ENCODE measurements at places on chromosomes 5 and 9.

GRCh38 chr9:136596630-136597031 lies 50.8 kb upstream of the NOTCH1 start:
- no peak for DNase-seq

DNA sequence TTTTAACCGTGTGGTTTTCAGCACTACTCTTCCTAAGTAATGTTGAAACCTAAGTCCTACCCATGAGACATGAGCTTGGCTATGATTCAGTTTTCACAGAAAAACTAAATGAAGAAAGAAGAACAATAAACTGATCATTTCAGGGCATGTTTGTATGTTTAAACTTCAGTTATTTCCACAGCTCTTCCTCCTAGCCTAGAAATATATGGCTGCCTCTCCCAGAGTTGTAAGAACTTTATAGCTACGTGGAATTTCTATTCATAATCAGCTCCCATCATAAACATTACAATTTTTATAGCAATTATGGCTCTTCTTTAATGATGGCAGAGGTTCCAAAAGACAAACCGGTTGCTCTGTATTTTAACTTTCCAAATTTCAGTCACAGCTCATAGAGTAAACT lies 314.7 kb upstream of the ADAMTSL1 start:
- no peak for DNase-seq

GRCh38 chr9:84139296-84140070 lies 158.9 kb downstream of the RMI1 start:
- no peak for DNase-seq

DNA sequence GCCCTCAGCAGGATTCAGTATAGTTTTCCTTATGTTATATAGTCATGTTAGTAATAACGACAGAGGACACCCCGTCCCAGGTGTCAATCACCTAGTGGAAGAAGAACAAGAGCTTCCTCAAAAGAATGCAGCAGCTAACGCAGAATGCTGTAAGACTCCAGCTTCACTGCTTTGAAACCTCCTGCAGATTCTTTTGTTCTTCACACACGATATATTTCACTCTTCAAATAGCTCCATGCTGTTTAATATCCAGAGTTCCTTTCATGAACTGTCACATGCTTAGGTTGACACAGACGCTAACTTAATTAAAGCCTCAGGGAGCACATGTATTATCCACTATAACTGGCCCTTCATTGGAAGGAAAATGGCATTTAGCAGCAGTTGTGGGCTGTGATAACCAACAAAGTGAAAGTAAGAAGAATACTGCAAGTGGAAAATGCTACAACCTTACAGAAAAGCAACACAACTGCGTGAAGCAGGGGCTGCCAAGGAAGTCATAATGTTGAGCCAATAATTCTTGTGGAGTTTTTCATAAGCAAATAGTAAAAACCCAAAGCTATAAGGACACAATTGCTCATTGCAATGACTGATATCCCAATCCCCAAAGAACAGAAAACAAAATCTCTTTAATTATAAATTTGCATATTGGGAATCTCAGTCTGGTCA lies 387.5 kb downstream of the PLK2 start:
- no peak for DNase-seq

- no peak for DNase-seq
These were observed 81.7 kb upstream of the CTNND2 start for GRCh38 chr5:11985993-11986392.

GRCh38 chr9:23079798-23080197 lies 633.2 kb downstream of the DMRTA1 start:
- DNase-seq: no peak

GRCh38 chr5:19322716-19323485 lies 665.1 kb downstream of the CDH18 start:
- DNase-seq: no peak

GRCh38 chr5:6135977-6136376 lies 242.4 kb downstream of the MED10 start:
- DNase-seq: no peak

GRCh38 chr9:107759009-107759822 lies 269.6 kb upstream of the KLF4 start:
- no peak for DNase-seq

GRCh38 chr5:150429410-150429873 lies 16.7 kb upstream of the CD74 start:
- no peak for DNase-seq

DNA sequence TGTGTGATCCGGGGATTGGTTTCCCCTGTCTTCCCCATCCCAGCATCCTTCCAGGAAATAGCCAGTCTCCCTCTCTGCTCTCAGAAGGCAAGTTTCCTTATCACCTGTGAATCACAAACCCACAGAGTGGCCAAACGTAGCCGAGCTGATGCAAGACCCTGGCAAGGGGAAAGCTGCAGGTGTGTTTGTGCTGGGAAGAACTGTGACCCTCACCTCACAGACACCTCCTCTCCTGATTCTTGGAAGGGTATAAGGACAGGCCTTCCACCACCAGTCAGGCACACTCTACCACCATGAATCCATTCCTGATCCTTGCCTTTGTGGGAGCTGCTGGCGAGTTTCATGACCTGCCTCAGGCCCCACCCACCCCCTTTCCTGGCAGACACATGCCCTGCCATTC lies at the start of gene PRSS3:
Gene PRSS3, plus strand, starts transcription at position 281 of the 400 bp plus-strand sequence. Its CDS starts 13 bp downstream, at position 294.
- DNase-seq: no peak

- DNase-seq: no peak
These were observed 232.0 kb downstream of the RFK start for GRCh38 chr9:76162086-76162730.

- no peak for DNase-seq
These were observed 67.3 kb downstream of the PDZD2 start for GRCh38 chr5:31706186-31706585.

GRCh38 chr5:38370358-38371100 lies 112.2 kb downstream of the EGFLAM start:
- no peak for DNase-seq

Data from kidney (tissue), 22 donors.